ENCODE measurements at places on chromosomes 12 and 14.
A peak's percentile ranks its signal among the peaks of the same experiment; 100 is the strongest.

- DNase-seq: no peak
These were observed 81.6 kb upstream of the MANSC4 start for GRCh38 chr12:27861428-27862167.

- DNase-seq: peak; percentile 52
These were observed 1.0 kb downstream of the BORCS5 start for GRCh38 chr12:12357719-12358461.

- no peak for DNase-seq
These were observed 11.9 kb upstream of the KLRB1 start for GRCh38 chr12:9619411-9620179.

DNA sequence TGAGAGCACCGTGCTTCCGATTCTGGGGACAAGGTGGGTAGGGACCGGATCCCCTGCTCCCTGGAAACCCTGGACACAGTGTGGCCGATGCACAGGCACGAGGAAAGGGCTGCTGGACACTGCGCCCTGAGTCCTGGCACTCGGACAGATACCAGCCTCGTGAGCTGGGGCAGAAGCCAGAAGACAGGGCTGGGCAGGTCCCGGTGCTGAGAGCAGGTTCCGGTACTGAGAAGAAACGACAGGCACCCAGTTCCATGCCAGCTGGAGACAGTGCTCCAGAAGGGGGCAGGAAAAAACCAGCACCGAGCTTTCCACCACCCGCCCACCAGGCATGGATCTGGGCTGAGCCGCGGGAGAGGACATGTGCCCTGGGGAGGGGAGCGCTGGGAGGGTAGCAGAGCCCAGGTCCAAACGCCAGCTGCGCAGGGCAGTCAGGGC, 6.5 kb downstream of the XRCC3 start:
- DNase-seq: no peak

DNA sequence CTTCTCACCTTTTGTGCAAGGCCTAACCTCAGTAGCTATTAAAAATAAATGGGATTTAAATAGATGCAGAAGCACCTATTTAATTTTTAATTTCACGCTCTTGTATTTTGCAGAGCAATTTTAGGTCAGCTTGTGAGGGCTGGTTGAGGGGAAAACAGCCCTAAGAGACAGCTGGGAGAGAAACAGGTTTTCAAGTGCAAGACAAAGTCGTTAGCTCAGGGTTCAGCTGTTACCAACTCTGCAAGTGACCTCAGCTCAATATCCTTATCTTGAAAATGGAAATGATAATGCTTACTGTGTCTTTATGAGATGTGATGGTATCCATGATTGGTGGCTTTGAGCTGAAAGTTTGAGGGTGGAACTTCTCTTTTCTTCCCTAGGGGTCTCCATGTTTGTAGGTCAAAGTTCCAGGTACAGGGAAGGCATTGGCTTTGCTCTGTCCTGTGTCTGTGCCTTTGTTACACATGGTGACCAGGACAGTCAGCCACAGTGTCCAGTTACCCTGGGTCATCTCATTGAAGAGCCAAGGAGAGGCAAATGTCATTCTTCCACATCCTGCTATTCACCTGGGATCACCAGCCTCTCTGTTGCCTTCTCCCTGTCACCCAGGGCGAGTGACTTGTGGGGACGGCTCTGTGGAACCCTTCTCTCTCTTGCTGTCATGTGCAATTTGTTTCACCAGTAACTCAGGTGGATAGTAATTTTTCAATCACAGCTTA, 100.3 kb downstream of the SAMD4A start:
- DNase-seq: no peak

DNA sequence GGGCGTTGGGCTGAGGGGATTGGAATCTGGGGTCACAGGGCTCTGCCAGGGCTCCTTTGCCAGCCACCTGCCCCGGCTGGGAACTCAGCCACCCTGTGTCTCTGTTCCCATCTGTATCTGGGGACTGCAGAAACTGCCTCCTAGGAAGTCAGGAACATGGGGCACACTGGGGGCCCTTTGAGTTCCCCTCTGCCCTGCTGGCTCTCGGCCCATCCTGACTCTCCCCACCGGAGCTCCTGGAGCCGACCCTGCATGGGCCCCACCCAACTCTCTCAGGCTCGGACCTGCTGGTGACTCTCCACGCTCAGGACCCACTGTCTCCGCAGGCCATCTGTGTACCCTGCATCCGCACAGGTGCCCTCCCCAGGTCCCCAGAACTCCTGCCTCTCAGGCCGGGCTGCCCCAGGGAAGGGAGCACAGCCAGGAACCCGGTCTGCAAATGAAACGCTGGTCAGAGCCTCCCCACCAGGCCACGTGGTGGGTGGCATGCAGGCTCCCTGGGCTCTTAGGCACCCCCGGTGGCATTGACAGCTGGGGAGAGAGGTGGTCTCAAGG, 82.8 kb downstream of the KIF26A start:
- no peak for DNase-seq

DNA sequence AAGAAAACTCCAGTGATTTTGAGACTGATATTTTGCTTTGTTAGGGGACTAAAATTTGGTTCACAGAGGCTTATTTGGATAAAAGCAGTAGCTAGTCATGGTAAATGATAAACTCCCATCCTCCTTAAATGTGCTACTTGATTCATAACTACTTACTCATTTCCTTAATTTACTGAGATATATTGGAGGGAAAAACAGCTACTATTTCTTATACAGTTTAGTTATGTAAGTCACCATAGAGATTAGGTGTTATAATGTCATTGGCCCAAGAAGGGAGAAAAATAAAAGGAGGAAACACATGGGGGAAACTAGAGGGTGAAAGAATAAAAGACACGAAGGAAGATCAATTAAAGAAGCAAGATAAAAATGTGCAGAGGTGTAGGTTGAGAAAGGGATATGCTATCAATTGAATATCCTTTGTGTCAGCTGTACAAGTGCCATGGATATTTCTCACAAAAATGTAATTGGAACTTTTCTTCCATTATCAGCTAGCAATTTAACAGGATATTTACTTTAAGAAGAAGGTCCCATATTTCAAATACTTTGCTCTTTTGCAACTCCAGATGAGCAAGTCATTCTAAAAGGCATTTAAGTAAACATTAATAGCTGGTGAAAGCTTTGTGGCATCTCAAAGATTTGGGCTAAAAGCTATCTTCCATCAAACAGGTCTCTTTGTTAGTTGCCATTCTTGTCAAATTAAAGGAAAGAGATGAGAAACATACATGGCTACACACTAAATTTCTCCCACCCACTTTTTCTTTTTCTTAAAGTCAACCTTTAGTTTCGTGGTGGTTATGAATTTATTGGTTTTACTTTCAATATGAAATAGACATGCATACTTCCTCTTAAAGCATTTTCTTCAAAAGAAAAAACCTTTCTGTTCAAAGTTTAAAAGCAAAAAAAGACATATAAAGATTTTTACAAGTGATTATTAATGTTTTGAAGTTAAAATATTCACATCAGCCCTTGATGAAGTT, 439.5 kb downstream of the CCER1 start:
- DNase-seq: no peak

DNA sequence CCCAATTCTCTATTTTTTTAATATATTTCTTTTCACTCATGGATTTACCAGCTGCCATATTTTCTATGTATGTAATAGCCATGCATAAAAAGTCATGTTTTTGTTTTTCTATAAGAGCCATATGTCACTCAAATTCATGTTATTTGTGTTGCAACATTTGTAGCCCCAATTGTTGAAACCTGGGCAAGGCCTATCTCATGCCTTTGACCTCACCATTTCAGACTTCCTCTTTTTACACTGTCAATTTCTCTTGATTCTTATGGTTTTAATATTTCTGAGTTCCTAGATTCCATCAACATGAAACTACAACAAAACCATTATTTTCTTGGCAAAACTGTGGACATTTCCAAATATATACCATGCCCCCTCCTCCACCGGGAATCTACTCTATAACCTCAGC, 647.5 kb downstream of the C12orf50 start:
- no peak for DNase-seq

DNA sequence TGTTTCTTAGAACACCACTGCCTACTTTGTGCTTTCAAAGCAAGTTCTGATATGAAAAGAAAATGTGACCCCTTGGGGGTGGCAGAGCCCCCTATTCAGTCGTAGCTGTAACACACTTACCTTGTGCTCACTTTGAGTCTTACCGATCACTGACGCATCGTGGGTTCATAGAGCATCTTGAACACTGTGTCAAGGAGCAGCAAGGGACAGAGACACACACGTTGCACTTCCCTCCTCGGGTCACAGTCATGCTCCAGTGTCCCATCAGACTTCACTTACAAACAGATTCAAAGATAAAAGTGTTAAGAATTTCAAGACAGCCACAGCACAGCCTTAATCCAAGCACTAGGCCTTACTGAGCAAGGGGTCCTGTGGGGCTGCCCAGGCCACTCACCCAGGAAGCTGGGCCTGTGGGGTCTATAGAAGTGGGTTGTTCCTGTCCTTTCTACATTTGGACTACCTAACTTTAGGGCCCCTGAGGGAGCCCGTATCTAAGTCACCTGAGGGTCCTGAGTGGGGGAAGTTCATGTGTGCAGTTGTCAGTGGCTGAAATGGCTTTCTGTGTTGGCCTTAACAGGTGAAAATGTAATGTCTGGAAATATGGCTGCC, 75.4 kb upstream of the BDKRB2 start:
- DNase-seq: no peak

- no peak for DNase-seq
These were observed 24.5 kb downstream of the SNX6 start for GRCh38 chr14:34605461-34605860.

Measured in activated CD8-positive, alpha-beta T cell treated with anti-CD3 and anti-CD28 coated beads, Interleukin-2, amount 10 ng/mL, durations not matched to agents 7 days and 5 days (primary cell).